ENCODE measurements at places on chromosomes 5 and 9.

DNA sequence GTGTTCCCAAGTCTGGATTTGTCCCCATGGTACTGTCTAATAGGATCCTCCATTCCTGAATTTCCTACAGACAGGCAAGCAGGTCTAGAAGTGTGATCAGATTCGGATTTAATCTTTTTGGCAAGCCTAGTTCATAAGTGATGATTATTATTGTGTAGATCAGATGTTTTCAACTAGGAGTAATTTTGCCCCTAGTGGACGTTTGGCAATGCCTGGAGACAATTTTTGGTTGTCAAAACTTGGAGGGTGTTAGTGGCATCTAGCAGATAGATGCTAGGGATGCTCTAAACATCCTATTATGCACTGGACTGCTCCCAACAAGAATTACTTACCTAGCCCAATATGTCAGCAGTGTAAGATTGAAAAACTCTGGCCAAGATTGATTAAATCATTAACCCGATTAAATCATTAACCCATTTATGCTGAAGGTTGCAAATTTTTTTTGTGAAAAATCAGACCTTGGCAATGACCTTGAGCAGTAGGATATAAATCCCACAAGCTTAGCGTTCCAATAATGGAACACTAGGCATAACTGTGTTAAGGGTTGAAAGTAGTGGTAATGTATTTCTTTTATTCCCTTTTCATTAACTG is 28.2 kb downstream of the TCERG1 start:
- no peak for DNase-seq

DNA sequence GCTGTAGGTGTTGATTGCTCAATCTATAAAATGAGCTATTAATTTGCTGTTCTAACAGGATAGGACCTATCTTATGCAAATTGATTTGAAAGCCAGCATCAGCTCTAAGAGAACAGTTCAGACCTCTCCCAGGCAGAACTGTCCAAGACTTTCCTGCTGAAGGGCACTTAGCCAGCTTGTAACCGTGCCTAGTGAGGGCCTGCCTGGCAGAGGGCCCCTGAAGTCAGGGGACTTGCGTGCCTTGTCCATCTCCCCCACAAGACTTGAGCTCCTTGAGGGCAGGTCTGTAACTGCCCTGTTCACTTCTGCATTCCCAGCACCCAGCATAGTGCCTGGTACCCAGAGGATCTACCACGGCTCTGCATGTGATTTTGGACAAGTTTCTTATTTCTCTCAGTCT is 293.4 kb downstream of the CDK5RAP2 start:
- no peak for DNase-seq

GRCh38 chr9:21965401-21965951 is 28.7 kb downstream of the CDKN2A start:
- DNase-seq: no peak

- DNase-seq: no peak
These were observed 157.2 kb upstream of the PANK3 start for GRCh38 chr5:168736281-168736831.

GRCh38 chr5:2003206-2003605 is 120.5 kb upstream of the IRX4 start:
- no peak for DNase-seq

DNA sequence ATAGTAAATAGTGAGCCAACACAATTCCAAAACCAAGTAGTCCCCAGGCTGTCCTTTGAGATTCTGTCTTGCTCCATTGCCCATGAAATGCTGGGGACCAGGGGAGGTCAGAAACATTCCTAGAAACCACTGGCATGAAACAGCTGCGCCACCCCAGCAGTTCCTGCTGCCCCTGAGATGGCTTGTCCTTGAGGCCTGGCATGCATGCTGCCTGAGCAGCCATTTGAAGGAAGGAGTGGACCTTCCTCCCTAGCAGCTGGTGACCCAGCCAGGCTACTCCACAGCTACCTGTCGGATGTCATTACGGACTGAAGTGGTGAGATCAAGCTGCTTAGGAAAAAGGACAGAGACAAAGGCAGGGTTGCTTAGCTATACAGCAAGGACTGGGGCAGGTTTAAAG is 260.6 kb downstream of the DENND1A start:
- no peak for DNase-seq

- no peak for DNase-seq
These were observed 31.3 kb upstream of the PLPP6 start for GRCh38 chr9:4630836-4631235.

- DNase-seq: no peak
These were observed 50.6 kb downstream of the PTPN3 start for GRCh38 chr9:109447329-109448076.

DNA sequence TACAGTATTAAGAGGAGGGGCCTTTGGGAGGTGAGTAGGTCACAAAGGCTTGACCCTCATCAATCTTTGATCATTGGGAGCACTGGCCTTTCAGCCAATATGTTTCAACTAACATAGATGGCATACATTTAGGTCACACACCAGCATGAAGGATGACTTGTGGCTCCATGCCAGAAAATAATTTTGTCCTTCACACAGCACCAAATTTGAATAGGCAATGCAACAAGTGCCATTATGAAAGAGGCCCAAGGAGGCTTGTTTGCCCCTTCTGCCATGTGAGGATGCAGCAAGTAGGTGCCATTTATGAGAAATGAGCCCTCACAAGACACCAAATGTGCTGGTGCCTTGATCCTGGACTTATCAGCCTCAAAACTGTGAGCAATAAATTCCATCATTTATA is 81.1 kb downstream of the JAKMIP2 start:
- no peak for DNase-seq

DNA sequence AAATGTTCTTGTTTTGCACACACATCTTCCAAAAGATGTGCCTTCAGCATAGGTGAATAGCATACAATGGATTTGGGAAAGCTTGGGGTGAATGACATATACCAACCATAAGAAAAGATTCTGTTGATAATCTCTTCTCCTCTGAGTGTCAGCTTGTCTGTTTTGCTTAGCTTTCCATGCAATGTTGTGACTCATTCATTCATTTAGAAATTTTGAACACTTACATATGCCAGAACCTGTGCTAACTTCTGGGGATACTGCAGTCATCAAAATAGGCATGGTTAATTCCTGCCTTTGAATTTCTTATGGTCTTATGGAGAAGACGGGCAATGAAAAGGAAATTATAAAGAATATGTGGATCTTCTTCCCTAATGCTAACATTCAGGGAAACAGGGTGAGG is 14.1 kb downstream of the ADRB2 start:
- DNase-seq: no peak

DNA sequence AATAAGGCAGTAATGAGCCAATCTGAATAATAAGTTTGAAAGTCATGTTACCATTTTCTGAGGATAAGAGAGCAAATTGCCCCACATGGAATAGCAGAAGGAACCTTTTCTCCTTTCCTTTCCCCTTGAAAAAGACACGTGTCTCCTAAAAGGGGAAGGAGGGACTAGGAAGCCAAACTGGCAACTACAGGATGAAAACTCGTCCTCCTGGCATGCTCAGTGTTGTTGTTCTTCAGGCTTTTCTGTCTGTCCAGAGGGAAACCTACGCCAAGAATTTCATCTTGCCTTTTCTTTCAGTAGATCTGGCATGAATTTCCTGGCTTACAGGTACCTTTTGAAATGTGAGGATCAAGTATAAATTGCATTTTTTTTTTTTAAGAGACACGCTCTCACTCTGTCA is 355.9 kb upstream of the TLE4 start:
- DNase-seq: no peak

GRCh38 chr5:67974471-67974870 is 241.1 kb upstream of the PIK3R1 start:
- no peak for DNase-seq

DNA sequence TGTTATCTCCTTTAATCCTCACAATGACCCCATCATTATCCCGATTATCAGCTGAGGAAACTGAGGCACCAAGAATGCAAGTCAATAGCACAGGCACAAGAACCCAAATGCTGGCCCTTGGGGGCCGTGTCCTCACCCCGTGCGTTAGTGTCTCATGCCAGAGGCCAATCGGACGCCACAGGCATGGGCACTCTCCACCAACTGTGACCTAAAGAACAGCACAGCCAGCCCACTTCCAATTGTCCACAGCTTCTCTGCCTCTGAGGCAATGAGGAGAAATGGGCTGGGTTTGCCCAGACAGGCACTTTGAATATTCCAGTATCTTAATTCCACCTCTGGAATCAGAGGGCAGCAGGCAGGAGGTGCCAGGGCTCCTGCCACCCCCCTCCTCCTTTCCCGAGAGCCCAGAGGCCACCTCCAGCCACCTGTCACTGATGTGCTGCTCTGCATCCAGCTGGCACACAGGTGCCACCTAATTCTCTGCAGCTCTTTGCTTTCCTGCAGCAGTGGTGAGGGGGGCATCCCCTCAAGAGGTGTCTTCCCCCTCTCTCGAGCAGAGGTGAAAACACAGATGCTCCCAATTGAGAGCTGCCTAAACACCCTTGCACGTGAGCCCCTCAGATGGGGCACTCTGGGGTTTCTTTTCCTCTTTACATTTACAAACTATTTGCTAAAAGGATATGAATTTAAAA is 107.5 kb downstream of the ROR2 start:
- no peak for DNase-seq

DNA sequence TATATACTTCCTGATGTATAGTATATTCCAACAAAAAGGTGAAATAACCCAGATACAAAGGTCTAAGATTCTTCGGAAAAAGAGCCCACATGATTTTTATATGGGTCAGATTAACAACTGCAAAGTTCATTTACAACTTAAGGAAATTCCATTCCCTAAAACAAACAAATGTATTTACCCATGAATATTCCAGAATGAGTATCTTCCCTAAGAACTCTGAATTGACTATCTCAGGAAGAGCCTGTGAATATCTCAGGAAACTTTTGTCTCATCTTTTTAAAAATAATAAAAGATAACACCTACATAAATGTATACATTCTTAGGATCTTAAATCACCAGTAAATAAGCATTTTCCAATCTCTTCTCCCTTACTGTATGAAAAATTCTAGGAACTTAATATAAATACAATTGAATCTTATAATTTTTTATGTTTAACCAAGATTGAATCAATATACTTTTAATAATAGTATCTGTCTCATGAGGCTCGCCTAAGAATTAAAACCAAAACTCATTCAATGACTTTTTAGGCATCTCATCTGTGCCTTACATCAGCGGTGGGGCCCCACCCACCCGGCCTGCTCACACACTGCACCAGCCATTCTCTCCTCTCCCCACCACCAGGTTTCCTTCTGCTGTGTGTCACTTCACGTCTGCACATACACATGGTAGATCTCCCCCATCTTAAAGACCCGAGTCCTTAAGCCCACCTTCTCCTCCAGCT is 78.1 kb downstream of the RAPGEF1 start:
- no peak for DNase-seq

- no peak for DNase-seq
These were observed 1279.1 kb upstream of the WWC1 start for GRCh38 chr5:167012123-167013034.

DNA sequence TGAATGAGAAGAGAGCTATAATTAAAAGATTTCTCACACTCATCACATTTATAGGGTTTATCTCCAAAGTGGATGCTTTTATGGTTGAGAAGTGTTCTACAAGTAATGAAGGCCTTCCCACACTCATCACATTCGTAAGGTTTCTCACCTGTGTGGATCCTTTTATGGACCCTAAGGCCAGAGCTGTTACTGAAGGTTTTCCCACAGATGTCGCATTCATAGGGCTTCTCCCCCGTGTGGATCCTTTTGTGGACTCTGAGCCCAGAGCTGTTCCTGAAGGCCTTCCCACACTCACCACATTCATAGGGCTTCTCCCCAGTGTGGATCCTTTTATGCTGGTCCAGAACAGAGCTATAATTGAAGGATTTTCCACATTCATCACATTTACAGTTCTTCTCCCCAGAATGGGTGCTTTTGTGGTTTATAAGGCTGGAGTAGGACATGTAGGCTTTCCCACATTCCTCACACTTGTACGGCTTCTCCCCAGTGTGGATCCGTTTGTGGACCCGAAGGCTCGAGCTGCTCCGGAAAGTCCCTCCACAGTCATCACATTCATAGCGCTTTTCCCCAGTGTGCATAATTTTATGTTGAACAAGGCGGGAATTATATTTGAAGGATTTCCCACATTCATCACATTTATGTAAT is 10.5 kb downstream of the ZFP62 start:
- no peak for DNase-seq

DNA sequence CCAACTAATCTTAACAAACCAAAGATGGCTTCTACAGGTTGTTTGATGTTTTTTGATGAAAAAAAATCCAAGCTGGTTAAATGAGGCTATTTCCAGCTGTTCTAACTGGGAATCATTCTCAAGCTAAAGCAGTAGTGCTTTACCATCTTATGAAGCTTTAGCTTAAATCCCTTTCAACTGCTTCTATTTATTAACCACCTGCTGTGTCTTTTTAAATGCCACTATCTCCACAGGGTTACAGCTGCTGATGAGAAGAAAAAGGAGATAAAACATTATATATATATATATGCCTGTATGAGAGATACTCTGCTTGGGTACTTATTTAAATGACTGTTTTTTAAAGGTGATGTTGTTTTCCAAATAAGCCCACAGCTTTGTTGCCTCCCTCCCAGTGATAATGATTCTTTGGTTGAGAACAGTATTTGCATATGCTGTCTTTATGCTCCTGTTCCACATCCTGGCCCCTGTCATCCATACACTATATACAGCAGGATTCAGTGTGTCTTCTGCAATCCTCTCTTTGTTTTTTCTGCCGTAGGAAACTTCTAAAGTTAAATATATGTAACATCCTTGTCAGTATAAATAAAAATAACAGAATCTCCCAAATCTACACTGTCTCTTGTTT is 164.0 kb downstream of the PAM start:
- no peak for DNase-seq

GRCh38 chr9:120474591-120475243 is 105.2 kb downstream of the CDK5RAP2 start:
- no peak for DNase-seq

- DNase-seq: no peak
These were observed 728.2 kb downstream of the BRINP1 start for GRCh38 chr9:118640836-118641560.

- DNase-seq: no peak
These were observed 18.0 kb downstream of the IL5 start for GRCh38 chr5:132525299-132525724.
